Activated CD8-positive, alpha-beta memory T cell treated with anti-CD3 and anti-CD28 coated beads for 48 hours (primary cell): ENCODE measurements at places on chromosomes 16 and 17.

DNA sequence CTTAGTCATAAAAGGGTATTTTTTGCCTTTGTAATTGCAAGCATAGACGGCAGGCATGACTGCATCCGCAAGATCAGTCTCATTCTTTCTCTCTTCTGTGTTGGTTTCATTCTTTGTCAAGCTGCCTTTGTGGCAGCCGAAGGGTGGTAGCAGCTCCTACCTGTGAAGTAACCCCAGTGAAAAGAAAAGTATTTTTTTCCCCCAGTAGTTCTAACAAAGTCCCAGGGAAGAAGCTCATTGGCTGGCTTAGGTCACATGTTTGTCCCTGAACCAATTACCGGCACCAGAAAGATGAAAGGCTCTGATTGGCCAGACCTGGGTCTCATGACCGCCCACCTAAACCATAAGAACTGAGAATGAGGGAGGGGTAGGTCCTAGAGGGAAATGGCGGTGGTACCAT, 110.7 kb downstream of the RAP1GAP2 start:
- DNase-seq: no peak

GRCh38 chr16:28830531-28830930, 7.7 kb downstream of the ATXN2L start:
- DNase-seq: no peak

GRCh38 chr17:2391597-2392251, 9.1 kb downstream of the MNT start:
- DNase-seq: no peak

DNA sequence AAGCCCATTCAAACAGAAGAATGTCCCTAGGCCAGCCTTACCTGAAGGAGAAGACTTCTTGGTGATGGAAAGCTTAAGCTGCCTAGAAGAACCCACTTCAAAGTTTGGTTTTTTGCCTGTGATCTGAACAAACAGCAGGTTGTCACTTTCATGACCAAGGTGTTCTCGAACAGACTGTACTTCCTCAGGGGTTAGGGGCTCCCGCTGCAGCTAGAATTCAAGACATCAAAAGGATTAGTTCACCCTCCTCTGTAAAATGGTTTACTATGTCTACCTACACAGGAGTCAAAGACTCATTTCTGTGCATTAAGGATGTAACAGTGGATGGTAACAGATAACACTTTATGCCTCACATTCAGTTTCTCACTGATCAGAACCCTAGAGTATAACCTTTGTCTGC, 13.2 kb downstream of the CIAPIN1 start:
- DNase-seq: no peak

GRCh38 chr16:8572919-8573724, 17.2 kb downstream of the TMEM114 start:
- DNase-seq: no peak

DNA sequence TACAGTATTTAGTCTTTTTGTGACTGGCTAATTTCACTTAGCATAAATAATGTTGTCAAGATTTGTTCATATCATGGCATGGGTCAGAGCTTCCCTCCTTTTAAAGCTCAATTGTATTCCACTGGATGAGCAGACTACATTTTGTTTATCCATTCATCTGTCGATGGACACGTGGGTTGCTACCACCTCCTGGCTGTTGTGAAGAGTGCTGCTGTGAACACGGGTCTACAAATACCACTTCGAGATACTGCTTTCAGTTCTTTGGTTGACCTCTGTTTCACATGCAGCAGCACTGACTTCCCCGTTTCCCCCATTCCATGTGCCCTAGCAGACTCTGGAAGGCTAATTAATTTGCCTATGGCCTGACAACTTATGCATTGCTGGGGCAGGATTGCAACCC, 285.4 kb downstream of the SHISA9 start:
- DNase-seq: no peak
